ENCODE measurements at places on chromosomes 12 and 14.

DNA sequence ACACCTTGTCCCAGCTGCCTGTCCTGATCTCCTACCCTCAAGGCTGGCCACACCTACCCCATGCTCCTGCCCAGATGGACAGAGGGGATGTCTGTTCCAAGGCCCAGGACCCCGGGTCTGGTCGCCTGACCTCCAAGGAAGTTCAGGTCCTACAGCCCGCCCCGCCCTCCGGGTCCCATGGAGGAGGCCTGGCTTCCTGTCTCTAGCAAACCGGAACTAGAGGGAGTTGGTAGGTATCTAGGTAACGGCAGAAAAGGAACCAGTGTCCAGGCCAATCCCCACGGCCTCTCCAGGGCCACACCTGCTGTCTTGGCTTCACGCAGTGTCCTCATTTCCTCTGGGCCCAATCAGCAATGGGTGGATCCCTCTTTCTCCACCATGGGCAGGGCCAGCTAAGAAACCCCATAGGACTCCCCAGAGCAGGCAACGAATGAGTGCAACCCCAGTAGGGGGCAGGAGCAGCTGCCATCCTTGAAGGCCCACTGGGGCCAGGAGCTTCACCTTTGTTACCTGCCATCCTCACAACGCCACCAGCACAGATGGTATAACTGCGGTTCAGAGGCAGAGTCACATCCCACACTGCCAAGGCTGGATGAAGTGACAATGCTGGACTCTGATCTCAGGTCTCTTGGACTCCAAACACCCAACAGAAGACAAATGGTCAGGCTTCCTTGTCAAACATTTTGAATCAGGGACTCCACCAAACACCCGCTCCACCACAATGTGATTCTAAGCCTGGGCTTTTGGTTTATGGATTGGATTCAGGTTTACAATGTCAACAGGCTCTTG is 25.1 kb upstream of the RPLP0 start:
- no peak for DNase-seq

DNA sequence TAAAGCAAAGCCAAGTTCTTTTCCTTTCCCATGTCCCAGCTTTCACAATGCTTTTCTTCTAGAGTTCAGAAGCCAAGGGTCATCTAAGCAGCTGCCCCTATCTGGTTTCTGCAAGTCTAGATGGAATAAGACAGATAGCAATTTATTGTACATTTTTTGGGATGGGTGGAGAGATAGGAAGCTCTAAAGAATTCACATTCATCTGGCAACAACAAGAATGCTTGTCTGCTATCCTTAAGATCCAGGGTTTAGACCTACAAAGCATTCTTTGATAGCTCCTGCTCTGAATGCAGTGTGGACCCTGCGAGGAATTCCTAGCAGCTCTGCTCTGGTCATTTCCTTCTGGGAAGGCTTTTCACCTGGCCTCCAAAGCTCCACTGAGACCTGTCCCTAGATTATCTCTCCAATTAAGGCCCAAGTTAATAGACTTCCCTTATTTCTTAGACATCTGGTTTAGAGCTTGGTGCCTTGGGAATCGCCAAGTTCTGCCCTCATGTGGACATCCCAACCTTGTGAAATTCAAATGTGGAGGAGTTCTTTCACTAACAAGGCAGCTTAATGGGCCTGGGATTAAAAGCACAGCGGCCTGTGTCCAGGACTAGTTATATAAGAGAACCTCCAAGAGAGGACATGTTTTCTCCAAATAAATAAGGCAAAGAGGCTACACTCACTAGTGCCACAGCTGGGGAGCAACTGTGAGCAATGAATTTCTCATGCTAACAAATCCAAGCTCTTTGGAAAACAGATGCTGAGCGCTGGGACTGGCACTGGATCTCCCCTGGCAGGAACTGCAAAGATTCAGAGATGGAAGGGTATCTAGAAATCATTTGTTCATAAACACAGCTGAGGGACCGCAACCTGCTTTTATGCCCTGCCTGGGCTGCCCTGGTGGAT is 384.5 kb upstream of the DDHD1 start:
- no peak for DNase-seq

DNA sequence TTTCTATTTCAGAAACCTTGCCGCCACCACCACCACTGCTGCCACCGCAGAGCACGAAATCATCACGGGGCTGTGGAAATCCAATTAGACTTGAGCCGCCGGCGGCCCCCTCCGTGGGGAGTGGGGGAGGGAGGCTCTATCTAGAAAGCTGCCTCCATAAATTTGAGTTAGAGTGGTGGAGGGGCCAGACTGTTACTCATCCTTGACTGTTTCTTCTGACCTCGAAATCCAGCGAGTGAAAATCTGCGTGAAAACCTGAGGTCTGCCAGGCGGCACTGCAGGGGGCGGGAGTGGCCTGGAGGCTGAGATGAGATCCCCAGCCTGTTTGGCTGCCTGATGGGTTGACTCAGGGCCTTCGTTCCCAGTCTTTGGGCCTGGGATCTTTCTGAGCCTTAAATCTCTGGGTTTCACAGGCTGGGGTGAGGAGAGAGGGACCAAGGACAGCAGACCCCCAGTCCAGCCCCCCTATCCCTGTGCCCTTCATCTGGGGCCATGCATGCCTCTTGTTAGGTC is 29.9 kb downstream of the TSPAN9 start:
- DNase-seq: no peak

DNA sequence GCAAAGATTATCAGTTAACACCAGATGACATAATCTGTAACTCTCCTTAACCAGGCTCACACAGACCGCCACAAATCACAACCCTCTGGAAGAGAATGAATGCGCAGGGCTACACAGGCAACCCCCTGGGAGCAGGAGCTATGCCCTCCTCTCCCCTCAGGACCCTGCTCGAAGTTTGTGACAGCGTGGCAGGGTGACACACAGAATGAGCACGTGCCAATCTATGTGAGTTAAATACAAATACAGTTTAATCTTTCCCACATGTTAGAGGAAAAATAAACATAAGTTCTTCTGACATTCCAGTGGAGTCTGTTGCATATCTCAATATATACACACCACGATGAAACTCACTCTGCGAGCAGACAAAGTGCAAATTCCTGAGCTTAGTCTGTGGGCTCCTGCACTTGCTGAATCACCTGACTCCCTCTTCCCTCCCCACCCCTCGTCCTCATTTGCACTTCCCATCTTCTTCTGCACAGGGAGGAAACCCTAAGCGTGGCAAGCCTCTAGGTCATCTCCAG is 37.6 kb downstream of the BCAT1 start:
- no peak for DNase-seq

DNA sequence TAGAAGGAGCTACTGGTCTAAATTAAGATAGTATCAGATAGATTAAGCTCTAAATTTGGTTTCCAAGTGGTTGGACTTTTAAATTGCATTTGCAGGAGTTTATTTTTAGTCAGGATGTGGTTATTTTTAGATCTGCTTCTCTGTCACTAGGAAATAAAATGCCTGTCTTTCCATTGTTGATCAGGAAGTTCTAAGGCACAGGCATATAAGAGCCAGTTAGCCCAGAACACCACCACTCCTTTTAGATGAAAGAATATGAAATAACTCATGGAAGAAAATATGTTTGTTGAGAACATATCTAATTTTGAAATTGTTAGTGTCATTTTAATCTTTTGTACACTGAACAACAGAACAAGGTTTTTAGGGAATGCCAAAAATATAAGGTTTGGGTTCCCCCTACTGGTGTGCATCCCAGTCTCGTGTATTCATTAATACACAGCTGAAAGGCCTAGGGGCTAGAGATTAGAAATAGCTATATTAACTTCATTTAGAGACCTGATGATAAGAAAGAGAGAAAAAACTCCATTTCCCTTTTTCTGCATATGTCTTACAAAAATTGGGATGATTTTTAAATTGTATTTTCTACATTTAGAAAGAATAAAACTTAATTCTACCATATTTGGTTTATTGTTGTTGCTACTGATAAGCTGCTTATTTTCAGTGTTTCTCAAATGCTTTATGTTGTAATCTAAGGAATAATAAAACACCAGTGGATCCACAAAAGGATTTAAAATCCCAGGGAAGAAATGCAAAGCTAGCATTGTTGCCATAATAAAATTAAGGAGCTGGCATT is 67.2 kb downstream of the RIC8B start:
- peak; percentile 29 for DNase-seq
